ENCODE measurements at places on chromosomes 2 and 18. TPM values are rescaled to one million over a fixed set of nuclear protein-coding genes. Genes with fewer than 3 reads are reported as not detected.

- H3K4me3 ChIP-seq = no peak overlapping the region
- H3K36me3 ChIP-seq = no peaks in the 10 kb centered on the region
- peak; percentile 45 for DNase-seq
- H3K4me1 ChIP-seq = no peaks in the 10 kb centered on the region
Measured at GRCh38 chr18:36424741-36425142, 127.2 kb downstream of the FHOD3 start.

DNA sequence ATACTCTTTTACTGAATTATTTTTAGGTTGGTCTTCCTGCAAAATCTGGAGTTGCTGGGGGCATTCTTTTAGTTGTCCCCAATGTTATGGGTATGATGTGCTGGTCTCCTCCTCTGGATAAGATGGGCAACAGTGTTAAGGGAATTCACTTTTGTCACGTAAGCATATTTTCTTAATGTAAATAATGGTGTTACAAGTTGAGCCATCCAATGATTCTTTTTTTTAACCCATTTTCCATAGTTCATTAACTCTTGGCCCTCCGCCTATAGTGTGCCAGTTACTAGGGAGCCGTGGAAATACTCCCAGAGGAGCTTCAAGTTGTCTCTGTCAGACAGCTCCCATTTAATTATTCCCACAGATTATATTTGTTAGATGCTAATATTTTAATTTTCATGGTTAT is 49.8 kb downstream of the GLS start:
- peak overlapping the region; percentile 41 for H3K4me3 ChIP-seq
- DNase-seq = no peak
- H3K36me3 ChIP-seq = peaks cover 34% of the 10 kb centered on the region
- H3K27ac ChIP-seq = peak overlapping the region; percentile 35

GRCh38 chr2:13968811-13969210 is 663.7 kb upstream of the LRATD1 start:
- H3K27me3 ChIP-seq = no peaks in the 10 kb centered on the region
- DNase-seq = no peak
- no peaks in the 10 kb centered on the region for H3K36me3 ChIP-seq
- H3K4me3 ChIP-seq = no peak overlapping the region
- no peaks in the 10 kb centered on the region for H3K4me1 ChIP-seq

DNA sequence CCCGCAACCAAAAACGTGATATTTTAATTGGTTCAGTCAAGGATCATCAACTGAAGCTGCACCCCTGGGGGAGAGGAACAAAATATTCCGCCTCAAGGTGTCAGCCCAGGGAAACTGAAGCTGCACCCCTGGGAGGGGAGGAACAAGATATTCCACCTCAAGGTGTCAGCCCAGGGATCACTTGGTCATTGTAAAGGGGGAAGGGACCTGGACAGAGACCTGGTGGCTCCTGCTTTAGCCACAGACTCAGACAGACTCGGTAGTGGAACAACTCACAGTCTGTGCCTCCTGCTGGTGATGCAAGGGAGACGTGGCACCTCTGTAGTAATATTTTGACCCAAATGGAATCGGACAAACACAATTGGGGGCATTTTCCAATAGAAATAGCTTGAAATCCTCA is 75.1 kb downstream of the GBX2 start:
- H3K27me3 ChIP-seq = no peaks in the 10 kb centered on the region
- no peaks in the 10 kb centered on the region for H3K4me1 ChIP-seq
- H3K27ac ChIP-seq = no peak overlapping the region

The ZNF892 gene
- polyA plus RNA-seq = 1.6 TPM

The SOS1 gene
- polyA plus RNA-seq = 44.6 TPM
